Colonic mucosa (tissue), 4 donors: ENCODE measurements at places on chromosomes 7 and 10. TPM values are rescaled to one million over a fixed set of nuclear protein-coding genes. Genes with fewer than 3 reads are reported as not detected.

- no peak overlapping the region for H3K27ac ChIP-seq
- no peak for DNase-seq
- no peaks in the 10 kb centered on the region for H3K4me1 ChIP-seq
- H3K27me3 ChIP-seq: no peaks in the 10 kb centered on the region
- H3K36me3 ChIP-seq: no peaks in the 10 kb centered on the region
- H3K4me3 ChIP-seq: no peak overlapping the region
These were observed 58.5 kb upstream of the FERD3L start for GRCh38 chr7:19203686-19204085.

The DPYSL4 gene
- total RNA-seq: 0.27 TPM

The PIP gene
- total RNA-seq: not detected

The DGKI gene
- 0.67 TPM for total RNA-seq

DNA sequence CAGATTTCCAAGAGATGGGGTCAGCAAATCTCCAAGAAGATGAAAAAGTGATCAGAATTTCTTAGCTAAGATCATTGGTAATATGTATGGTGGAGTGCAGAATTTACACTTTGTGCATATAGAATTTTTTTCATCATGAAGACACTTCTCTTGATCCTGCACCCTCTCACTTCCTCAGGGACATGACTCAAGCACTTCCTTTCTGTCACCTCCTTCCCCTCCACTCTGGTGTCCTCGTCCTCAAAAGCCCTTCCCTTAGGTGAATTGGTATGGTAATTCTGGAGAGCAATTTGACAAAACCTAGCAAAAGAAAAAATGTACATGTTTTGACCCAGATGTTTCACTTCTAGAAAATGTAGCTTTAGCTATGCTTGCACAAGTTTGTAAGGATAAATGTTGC, 18.1 kb downstream of the CALN1 start:
- no peak for DNase-seq
- H3K27ac ChIP-seq: no peak overlapping the region
- H3K36me3 ChIP-seq: no peaks in the 10 kb centered on the region
- no peak overlapping the region for H3K4me3 ChIP-seq
- H3K27me3 ChIP-seq: no peaks in the 10 kb centered on the region
- H3K4me1 ChIP-seq: no peaks in the 10 kb centered on the region

The FFAR4 gene
- total RNA-seq: 48.2 TPM

GRCh38 chr10:130806426-130806825, 505.1 kb downstream of the TCERG1L start:
- no peak overlapping the region for H3K27ac ChIP-seq
- no peaks in the 10 kb centered on the region for H3K27me3 ChIP-seq
- no peak overlapping the region for H3K4me3 ChIP-seq
- DNase-seq: no peak
- H3K36me3 ChIP-seq: no peaks in the 10 kb centered on the region
- no peaks in the 10 kb centered on the region for H3K4me1 ChIP-seq

GRCh38 chr10:84256510-84257342, 11.9 kb downstream of the RGR start:
- H3K4me1 ChIP-seq: no peaks in the 10 kb centered on the region
- peak; percentile 62 for DNase-seq
- no peak overlapping the region for H3K27ac ChIP-seq

The SMIM30 gene
- total RNA-seq: 24.5 TPM

- H3K27ac ChIP-seq: no peak overlapping the region
- no peaks in the 10 kb centered on the region for H3K4me1 ChIP-seq
- no peak for DNase-seq
- no peaks in the 10 kb centered on the region for H3K36me3 ChIP-seq
These were observed 55.0 kb downstream of the RELN start for GRCh38 chr7:103934508-103934907.

The WNT16 gene
- not detected for total RNA-seq

The ASZ1 gene
- total RNA-seq: not detected

GRCh38 chr7:567305-567883, 47.7 kb upstream of the PDGFA start:
- DNase-seq: no peak
- H3K27me3 ChIP-seq: no peaks in the 10 kb centered on the region
- H3K4me1 ChIP-seq: no peaks in the 10 kb centered on the region
- H3K27ac ChIP-seq: no peak overlapping the region

The PDZD7 gene
- total RNA-seq: 0.42 TPM

The PLCE1 gene
- 45.5 TPM for total RNA-seq
